Transverse colon (tissue), 4 donors: ENCODE measurements at places on chromosomes 7 and 10. TPM values are rescaled to one million over a fixed set of nuclear protein-coding genes. Genes with fewer than 3 reads are reported as not detected.

- H3K36me3 ChIP-seq, result no peaks in the 10 kb centered on the region
- H3K4me3 ChIP-seq, result no peak overlapping the region
- no peaks in the 10 kb centered on the region for H3K27me3 ChIP-seq
- H3K27ac ChIP-seq, result no peak overlapping the region
- no peaks in the 10 kb centered on the region for H3K4me1 ChIP-seq
These were observed 120.3 kb downstream of the GATA3 start for GRCh38 chr10:8174762-8175161.

GRCh38 chr10:43202657-43203447 lies 64.0 kb downstream of the RASGEF1A start:
- H3K36me3 ChIP-seq, result no peaks in the 10 kb centered on the region
- peaks cover 12% of the 10 kb centered on the region for H3K4me1 ChIP-seq
- peak; percentile 46 for DNase-seq

- peaks cover 73% of the 10 kb centered on the region for H3K27me3 ChIP-seq
- no peaks in the 10 kb centered on the region for H3K36me3 ChIP-seq
- peaks cover 19% of the 10 kb centered on the region for H3K4me1 ChIP-seq
- no peak overlapping the region for H3K27ac ChIP-seq
- H3K4me3 ChIP-seq, result no peak overlapping the region
- no peak for DNase-seq
These were observed 3.2 kb downstream of the VWA2 start for GRCh38 chr10:114242235-114242634.

DNA sequence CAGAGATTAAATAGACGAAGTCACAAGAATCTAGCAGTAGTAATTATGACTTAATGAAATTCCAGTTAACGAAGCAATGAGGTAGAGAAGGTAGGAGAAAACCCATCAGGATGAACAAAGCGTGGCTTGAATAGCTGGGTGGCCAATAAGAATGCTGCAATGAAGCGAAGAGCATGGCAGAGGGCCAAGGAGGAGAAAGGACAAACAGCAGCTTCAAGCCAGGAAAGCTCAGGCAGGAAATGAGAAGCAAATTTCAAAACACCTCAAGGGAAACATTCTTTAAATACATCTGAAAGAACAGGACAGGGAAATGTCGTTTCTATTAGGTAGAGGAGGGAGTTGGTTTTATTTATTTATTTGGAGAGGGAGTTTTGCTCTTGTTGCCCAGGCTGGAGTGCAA lies 122.5 kb downstream of the KIAA1217 start:
- peak; percentile 72 for DNase-seq
- no peak overlapping the region for H3K27ac ChIP-seq
- H3K4me1 ChIP-seq, result no peaks in the 10 kb centered on the region
- H3K27me3 ChIP-seq, result no peaks in the 10 kb centered on the region

- no peak overlapping the region for H3K4me3 ChIP-seq
- peak overlapping the region; percentile 56 for H3K27ac ChIP-seq
- no peaks in the 10 kb centered on the region for H3K36me3 ChIP-seq
These were observed 62.1 kb downstream of the TPST1 start for GRCh38 chr7:66267249-66267648.

DNA sequence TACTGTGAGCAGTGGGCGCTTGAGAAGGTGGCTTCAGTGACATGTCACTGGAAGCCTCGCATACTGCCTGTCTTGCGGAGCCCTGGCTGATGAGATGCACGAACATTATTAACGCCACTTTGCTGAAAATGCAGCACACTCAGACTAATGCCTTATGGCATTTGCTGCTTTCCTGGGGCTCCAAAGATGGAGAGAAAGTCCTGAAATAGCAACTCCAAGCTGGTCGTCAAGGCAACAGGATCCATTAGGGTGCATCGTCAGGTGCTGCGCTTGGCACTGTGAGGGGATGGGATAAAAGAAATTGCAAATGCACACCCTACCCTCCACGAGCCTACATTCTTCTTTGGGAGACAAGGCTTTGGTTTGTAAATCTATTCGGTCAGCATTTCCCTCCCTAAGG lies 592.5 kb downstream of the TYW1 start:
- H3K27me3 ChIP-seq, result no peaks in the 10 kb centered on the region
- no peak for DNase-seq
- no peaks in the 10 kb centered on the region for H3K4me1 ChIP-seq
- H3K4me3 ChIP-seq, result no peak overlapping the region
- H3K27ac ChIP-seq, result no peak overlapping the region

DNA sequence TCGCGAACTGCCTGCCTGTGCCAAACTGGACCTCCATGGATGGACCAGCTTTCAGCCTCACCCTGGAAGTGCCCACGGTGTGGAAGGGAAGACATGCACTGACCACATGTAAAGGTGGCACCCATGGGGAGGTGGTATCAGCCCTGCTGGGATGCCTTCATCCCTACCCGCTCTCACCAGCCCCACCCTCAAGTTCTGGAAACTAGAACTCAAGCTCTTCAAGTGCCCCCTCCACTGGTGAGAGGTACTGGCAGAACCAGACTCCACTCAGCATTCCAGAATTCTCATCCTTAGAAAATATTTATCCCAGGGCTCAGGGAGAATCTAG lies 5.9 kb downstream of the ZNF488 start:
- H3K4me3 ChIP-seq, result no peak overlapping the region
- peaks cover 15% of the 10 kb centered on the region for H3K4me1 ChIP-seq
- no peak for DNase-seq

GRCh38 chr10:132113206-132113605 lies 47.5 kb downstream of the JAKMIP3 start:
- no peaks in the 10 kb centered on the region for H3K4me1 ChIP-seq
- H3K27me3 ChIP-seq, result no peaks in the 10 kb centered on the region
- no peak for DNase-seq
- no peak overlapping the region for H3K27ac ChIP-seq
- H3K4me3 ChIP-seq, result no peak overlapping the region
- H3K36me3 ChIP-seq, result no peaks in the 10 kb centered on the region

- no peak overlapping the region for H3K4me3 ChIP-seq
- no peak overlapping the region for H3K27ac ChIP-seq
- DNase-seq, result peak; percentile 12
These were observed 167.0 kb downstream of the SNX13 start for GRCh38 chr7:17773289-17773626.

Gene ADRA2A
- 19.1 TPM for total RNA-seq

- H3K4me1 ChIP-seq, result no peaks in the 10 kb centered on the region
- H3K4me3 ChIP-seq, result no peak overlapping the region
- no peaks in the 10 kb centered on the region for H3K36me3 ChIP-seq
- H3K27me3 ChIP-seq, result no peaks in the 10 kb centered on the region
These were observed 339.7 kb downstream of the PTPRN2 start for GRCh38 chr7:158247758-158248487.

DNA sequence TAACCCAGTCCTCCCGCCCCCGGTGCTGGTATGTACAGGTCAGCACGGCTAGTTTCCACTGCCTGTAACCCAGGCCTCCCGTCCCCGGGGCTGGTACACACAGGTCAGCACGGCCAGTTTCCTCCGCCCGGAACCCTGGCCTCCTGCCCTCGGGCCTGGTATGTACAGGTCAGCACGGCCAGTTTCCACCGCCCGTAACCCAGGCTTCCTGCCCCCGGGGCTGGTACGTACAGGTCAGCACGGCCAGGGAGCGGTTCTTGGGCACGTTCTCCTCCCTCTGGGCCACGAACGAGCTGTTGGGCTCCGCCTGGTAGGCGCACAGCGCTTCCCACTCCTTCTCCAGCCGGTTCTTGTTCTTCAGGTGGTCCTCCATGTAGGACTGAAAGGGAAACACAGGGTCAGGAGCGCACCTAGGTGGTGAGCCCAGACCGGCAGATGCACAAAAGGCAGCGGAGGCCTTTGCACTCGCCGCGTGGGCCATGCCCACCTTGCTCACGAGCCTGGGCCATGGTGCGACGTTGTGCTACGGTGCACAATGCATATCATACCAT lies 284.4 kb downstream of the DNAJB6 start:
- no peak overlapping the region for H3K27ac ChIP-seq
- H3K4me1 ChIP-seq, result no peaks in the 10 kb centered on the region
- no peak overlapping the region for H3K4me3 ChIP-seq
- DNase-seq, result no peak

GRCh38 chr10:97157578-97158095 lies 28.1 kb downstream of the SLIT1 start:
- no peak overlapping the region for H3K27ac ChIP-seq
- DNase-seq, result peak; percentile 31
- no peaks in the 10 kb centered on the region for H3K27me3 ChIP-seq
- H3K36me3 ChIP-seq, result no peaks in the 10 kb centered on the region
